Hematopoietic multipotent progenitor cell (in vitro differentiated cells): ENCODE measurements at places on chromosomes 1 and 21. TPM values are rescaled to one million over a fixed set of nuclear protein-coding genes. Genes with fewer than 3 reads are reported as not detected.

DPT gene
- total RNA-seq: not detected

C1orf115 gene
- total RNA-seq: 1.1 TPM

AMIGO1 gene
- 1.1 TPM for total RNA-seq

FNDC5 gene
- total RNA-seq: not detected

SMIM1 gene
- 15.6 TPM for total RNA-seq

STK40 gene
- total RNA-seq: 32.0 TPM

PPIAL4G gene
- under 0.01 TPM for total RNA-seq

ANP32E gene
- 4.8 TPM for total RNA-seq

MYCBP gene
- total RNA-seq: 8.6 TPM

REN gene
- total RNA-seq: 8.3 TPM

HSPA6 gene
- total RNA-seq: 0.54 TPM

GRCh38 chr1:166907763-166908162 is 31.7 kb upstream of the TADA1 start:
- no peak for DNase-seq

GRCh38 chr1:217096200-217096599 is 373.0 kb upstream of the ESRRG start:
- no peak for DNase-seq

- no peak for DNase-seq
These were observed 39.7 kb upstream of the TRIM67 start for GRCh38 chr1:231122143-231122542.

- DNase-seq: peak; percentile 26
These were observed 65.8 kb upstream of the VAMP3 start for GRCh38 chr1:7705048-7705907.

DNA sequence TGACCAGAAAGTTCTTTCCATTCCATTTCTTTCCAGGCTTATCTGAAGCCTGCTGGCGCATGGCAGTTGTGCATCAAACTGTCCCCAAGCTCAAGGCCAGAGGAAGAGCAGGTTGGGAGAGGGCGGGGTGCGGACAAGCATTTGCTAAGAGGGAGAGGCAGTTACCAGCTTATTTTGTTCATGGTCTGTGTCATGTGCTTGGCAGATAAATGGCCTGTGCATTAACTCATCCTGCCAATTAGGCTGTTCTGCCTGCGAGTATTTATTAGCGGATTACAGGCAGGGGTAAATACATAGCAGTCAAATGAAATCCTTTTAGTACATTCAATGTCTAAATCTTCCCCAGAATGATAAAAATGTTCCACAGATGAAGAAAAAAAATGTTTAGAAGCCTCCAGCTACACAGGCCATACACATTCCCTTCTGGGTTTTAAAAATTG is 48.9 kb upstream of the B3GALNT2 start:
- DNase-seq: no peak

GRCh38 chr1:37606481-37607263 is 10.9 kb upstream of the GNL2 start:
- DNase-seq: no peak

GRCh38 chr1:178092878-178093493 is 918 bp upstream of the RASAL2 start:
- DNase-seq: no peak

GRCh38 chr1:214604523-214604922 is 1.5 kb downstream of the CENPF start:
- DNase-seq: no peak

GRCh38 chr1:41355356-41355755 is 5.9 kb upstream of the FOXO6 start:
- no peak for DNase-seq

DNA sequence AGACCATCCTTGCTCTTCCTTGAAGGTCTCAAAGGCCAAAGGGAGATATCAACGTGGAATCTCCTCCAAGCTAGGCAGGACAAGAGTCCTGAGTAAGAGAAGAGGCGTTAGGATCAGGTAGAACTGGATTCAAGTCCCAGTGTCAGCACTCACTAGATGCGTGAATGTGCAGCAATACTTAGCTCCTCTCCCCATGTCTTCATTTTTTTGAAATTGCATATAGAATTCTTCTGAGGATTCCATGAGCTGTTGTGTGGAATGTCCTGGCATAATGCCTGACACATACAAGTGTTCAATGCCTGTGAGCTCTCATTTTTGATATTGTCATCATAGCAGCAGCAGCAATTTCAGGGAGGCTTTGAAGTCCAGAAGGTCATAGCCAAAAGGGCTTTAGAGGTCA is 333.2 kb downstream of the KCNH1 start:
- no peak for DNase-seq

- DNase-seq: no peak
These were observed 159.3 kb downstream of the TSEN15 start for GRCh38 chr1:184210862-184211261.

GRCh38 chr1:32005522-32005921 is 8.1 kb upstream of the KHDRBS1 start:
- no peak for DNase-seq

DNA sequence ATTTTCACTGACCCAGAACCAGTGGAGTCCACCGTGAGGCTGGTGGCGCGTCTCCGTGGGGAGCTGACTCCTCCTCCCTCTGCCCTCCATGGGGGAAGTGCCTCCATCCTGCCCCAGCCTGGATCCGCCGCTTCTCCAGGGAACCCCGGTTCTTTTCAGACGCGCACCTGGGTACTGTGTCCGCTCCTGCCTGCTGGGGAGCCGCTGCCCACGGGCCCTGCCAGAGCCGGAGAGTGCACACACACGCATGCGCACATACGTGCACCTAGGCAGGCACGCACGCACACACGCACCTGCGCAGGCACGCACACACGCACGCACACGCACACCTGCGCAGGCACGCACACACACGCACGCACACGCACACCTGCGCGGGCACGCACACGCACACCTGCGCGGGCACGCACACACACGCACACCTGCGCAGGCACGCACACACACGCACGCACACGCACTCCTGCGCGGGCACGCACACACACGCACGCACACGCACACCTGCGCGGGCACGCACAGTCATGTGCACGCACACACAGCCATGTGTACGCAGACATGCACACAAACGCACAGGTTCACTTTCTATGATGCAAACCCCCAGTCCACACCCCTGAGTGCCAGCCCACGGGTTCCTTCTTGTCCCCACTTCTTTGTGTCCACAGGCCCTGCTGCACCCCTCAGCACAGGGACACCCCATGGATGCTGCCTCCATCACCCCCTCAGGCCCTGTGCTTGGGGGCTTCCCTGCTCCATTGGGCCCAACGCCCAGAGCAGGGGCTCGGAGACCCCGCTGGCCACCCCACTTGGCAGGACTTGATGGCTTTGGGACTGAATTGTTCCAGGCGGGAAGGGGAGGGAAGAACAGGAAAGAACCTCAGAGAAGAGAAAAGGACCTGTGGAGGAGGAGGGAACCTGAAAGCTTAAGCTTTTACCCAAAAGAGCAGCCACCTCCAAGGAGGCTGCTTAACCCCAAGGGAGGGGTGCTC is 42.7 kb downstream of the MORN1 start:
- DNase-seq: no peak

DNA sequence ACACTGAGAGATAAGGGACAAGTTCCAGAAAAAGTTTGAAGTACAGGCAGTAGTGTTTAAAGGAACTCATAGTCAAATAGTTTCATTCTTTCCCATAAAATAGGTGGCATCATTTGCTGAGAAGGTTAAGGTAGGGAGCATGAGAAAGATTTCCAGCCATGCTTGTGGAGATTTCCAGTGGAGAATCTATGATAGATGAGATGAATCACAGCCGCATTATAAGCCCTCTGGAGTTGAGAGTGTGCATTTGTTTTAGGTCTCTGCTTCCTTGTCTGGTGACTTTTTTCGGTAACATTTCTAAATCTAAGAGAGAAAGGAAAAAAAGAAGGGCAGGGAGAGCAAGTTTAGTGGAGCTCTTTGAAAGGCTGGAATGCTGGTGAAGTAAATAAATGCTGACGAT is 108.7 kb downstream of the DISP1 start:
- DNase-seq: no peak

GRCh38 chr1:52593495-52593894 is 8.7 kb upstream of the GPX7 start:
- DNase-seq: no peak

GRCh38 chr1:199698222-199698621 is 329.3 kb upstream of the NR5A2 start:
- no peak for DNase-seq

GRCh38 chr1:38818175-38818976 is 41.2 kb downstream of the RRAGC start:
- DNase-seq: peak; percentile 13

GRCh38 chr1:156673387-156674121 is 3.7 kb downstream of the NES start:
- DNase-seq: no peak

GRCh38 chr1:12409681-12410080 is 179.9 kb downstream of the VPS13D start:
- DNase-seq: no peak

GRCh38 chr1:7468248-7468647 is 302.8 kb upstream of the VAMP3 start:
- DNase-seq: no peak

DNA sequence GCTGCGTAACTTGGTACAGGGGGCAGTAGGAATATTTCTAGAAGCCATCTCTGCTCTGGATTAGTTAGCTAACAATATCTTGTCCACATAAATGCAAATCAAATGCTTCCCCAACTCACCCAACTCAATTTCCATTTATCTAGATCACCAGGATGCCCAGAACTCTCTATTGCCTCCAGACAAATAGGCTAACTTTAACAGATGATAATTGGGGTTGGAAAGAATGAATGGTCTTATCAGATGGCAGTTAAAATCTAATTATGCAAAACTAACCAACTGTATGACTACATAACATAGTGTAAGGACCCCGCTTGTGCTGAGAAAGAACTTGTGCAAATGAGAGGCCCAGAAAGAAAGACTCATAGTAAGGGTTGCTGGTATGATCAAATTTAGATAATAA is 1024.8 kb downstream of the PLA2G4A start:
- DNase-seq: no peak

DNA sequence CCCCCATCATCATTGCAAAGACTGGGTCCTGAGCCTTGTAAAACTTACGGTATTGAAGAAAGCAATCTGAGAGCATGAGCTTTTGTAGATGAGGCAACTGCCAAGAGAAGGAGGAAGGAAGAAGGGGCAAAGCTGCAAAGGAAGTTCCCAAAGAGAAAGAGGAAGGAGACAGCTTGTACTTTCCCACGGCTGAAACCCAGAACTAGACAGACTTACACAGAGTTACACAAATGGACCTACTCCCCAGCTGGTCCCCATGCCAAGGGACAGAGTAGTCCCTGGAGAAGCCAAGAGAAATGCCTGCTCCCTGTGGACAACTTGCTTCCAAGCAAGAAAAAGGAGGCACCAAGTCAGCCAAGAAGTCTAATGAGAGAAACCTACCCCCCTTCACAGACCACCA is 22.6 kb downstream of the SLC5A9 start:
- DNase-seq: peak; percentile 60

GRCh38 chr1:11550664-11551283 is 71.8 kb downstream of the DISP3 start:
- DNase-seq: peak; percentile 84

- DNase-seq: no peak
These were observed 19.3 kb downstream of the DPT start for GRCh38 chr1:168709405-168710363.

DNA sequence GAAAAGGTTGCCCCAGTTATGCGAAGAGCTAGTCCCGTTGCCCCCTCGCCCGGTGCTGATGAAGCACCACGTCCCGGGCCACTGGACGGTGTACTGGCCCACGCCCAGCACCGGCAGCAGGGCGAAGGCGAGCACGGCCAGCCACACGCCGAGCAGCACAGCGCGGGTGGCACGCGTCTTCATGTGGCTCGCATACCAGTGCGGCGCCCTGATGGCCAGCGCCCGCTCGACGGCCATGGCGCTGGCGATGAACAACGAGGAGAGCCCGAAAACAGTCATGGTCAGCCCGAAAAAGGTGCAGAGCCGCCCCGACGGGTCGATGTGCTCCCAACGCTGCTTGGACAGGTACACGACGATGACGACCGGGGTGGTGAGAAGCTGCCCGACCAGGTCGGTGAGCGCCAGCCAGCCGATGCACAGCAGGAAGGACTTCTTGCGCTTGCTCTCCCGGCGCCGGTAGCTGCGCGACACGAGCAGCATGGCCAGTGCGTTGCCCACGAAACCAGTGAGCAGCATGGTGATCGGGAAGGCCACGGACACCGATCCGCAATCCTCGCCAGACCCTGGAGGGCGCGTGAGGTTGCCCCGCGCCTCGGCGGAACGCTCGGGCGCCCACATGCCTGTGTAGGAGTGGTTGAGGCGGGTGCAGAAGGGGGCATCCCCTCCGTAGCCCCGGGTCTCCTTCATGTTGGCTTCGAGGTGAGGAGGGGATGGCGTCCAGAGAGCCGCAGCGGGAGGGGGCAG is 553 bp downstream of the PTGER3 start:
- peak; percentile 20 for DNase-seq

GRCh38 chr1:115908565-115909274 is 67.6 kb upstream of the SLC22A15 start:
- DNase-seq: no peak

DNA sequence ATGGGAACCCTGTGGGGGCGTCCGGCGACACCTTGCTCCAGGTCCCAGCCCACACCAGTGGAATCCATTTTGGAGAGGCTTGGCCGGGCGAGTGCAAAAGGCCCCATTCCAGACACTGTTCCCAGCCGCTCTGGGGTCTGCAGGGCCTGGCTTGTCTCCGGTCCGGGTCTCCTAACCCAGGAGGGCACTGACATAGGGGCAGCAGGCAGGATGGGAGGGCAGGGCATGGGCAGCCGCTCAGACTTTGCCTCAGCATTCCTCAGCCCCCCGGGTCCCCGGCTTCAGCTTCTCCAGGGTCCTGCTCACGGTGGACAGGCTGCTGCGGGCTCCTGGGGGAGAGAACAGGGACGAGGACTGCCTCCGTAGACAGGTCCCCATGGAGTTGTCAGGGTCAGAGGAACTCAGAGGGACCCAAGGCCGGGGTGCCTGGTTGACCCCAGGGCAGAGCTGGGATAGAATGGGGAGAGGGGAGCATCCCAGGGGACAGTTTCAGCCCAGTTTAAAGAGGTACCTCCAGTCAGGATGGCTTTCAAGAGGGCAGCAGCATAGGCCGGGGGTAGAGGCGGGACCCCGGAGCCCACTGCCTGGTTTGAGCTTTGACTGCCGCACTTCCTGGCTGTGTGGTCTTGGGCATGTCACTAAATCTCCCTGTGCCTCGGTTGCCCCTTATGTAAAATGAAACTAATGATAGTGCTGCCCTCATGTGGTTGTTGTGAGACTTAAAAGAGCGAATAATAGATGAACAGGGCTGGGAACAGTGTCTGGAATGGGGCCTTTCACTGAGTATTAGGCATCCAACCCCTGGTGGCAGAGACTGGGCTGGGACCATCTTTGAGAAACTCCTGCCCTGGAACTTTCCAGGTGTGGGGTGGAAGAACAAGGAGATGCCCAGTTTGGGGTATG is 3.7 kb downstream of the KNCN start:
- peak; percentile 41 for DNase-seq

DNA sequence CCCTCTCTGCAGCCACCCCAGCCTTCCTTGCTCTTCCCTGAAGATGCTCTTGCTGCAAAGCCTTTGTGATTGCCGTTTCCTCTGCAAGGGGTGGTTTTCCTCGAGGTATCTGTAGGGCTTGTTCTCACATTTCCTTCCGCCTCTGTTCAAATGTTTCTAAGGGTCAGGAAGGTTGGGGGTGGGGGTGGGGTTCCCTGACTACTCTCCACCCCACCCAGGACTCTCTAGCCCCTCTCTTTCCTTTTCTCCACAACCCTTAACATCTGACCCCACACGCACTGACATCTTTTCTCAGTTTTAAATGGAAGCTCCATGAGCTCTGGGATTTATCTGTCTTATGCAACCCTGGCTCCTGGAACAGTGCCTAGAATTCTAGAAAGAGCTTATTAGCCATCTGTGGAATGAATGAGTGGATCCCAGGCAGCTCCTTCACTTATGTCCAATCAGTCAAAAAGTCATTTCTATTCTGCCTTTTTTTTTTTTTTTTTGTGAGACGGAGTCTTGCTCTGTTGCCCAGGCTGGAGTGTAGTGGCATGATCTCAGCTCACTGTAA is 27.3 kb upstream of the ZNF362 start:
- DNase-seq: no peak
